ENCODE measurements at places on chromosomes 16 and 17. TPM values are rescaled to one million over a fixed set of nuclear protein-coding genes. Genes with fewer than 3 reads are reported as not detected.

Gene KAT2A
- total RNA-seq = 9.6 TPM

Gene KRTAP4-4
- total RNA-seq = not detected

Gene CNGB1
- total RNA-seq = not detected

Gene KRT27
- total RNA-seq = not detected

Gene PRAC2
- total RNA-seq = not detected

Gene IL4R
- total RNA-seq = 25.1 TPM

Gene QPRT
- total RNA-seq = 0.52 TPM

Gene TNP2
- not detected for total RNA-seq

Gene ITGAX
- 0.52 TPM for total RNA-seq

Gene CCDC200
- not detected for total RNA-seq

Gene TBC1D28
- total RNA-seq = not detected

Gene RNF43
- not detected for total RNA-seq

Gene FBXW10
- not detected for total RNA-seq

Gene CNTD1
- total RNA-seq = 0.13 TPM

Gene TEX19
- total RNA-seq = not detected

Gene TBC1D26
- 0.11 TPM for total RNA-seq

Gene CRHR1
- total RNA-seq = not detected

Gene TBC1D3B
- total RNA-seq = not detected

Gene CD300LB
- not detected for total RNA-seq

Gene HYDIN
- 4.2 TPM for total RNA-seq

Gene DNAI2
- not detected for total RNA-seq

Gene HSPB9
- total RNA-seq = not detected

Gene TMEM88
- 1.2 TPM for total RNA-seq

Data from articular chondrocyte of knee joint (primary cell).